NB4 (cell line): ENCODE measurements at places on chromosomes 3 and 15.

GRCh38 chr3:34067536-34068051 lies 269.2 kb downstream of the PDCD6IP start:
- DNase-seq, result no peak

DNA sequence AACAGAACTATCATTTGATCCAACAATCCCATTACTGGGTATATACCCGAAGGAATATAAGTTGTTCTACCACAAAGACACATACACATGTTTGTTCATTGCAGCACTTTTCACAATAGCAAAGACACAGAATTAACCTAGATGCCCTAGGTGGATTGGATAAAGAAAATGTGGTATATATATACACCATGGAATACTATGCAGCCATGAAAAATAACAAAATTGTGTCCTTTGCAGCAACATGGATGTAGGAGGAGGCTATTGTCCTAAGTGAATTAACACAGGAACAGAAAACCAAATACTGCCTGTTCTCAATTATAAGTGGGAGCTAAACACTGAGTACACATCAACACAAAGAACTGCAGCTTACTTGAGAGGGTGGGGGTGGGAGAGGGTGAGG lies 142.5 kb downstream of the IL20RB start:
- no peak for DNase-seq

DNA sequence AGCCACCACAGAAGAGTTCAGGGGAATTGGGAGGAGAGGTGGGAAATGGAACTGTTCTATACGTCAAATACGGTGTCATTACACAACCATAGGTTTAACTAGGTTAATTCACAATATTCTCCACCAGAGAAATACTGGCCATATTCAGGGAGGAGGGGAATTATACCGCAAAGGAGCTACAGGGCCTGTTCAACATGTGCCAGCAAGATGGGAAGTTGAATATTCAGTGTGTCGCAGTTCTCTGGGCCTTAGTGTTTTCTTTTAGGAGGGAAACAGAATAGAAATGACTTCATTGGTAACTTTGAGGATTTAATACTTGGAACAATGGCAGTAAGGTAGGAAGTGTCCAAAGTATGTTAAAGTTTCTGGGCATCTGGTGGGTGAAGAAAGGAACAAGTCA lies 18.0 kb upstream of the FBXW12 start:
- DNase-seq, result no peak

- DNase-seq, result no peak
These were observed 64.3 kb upstream of the LEKR1 start for GRCh38 chr3:156761713-156762451.
